Fibroblast of lung (primary cell): ENCODE measurements at places on chromosomes 7 and 10. TPM values are rescaled to one million over a fixed set of nuclear protein-coding genes. Genes with fewer than 3 reads are reported as not detected.

DNA sequence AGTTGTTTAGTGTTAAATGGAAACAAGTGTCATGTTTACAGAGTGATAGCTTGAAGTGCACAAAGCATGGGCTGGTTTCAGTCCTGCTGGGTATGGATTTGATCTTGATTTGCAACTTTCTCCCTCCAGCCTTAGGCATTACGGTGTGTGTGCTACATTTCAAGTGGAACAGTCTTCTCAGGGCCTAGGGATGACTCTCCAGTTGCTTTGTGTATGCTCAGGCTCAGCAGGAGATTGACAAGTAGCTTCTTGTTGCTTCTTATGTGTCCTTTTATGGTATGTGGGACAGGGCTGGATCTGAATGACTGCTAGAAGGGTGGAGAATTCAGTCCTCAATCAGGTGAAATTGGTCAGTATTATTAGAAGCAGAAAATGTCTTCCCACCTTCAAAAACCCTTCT, 51.3 kb upstream of the PLEKHA1 start:
- peaks cover 3% of the 10 kb centered on the region for H3K27me3 ChIP-seq
- no peaks in the 10 kb centered on the region for H3K36me3 ChIP-seq
- H3K4me3 ChIP-seq: no peak overlapping the region
- no peak overlapping the region for H3K27ac ChIP-seq
- H3K4me1 ChIP-seq: no peaks in the 10 kb centered on the region

DNA sequence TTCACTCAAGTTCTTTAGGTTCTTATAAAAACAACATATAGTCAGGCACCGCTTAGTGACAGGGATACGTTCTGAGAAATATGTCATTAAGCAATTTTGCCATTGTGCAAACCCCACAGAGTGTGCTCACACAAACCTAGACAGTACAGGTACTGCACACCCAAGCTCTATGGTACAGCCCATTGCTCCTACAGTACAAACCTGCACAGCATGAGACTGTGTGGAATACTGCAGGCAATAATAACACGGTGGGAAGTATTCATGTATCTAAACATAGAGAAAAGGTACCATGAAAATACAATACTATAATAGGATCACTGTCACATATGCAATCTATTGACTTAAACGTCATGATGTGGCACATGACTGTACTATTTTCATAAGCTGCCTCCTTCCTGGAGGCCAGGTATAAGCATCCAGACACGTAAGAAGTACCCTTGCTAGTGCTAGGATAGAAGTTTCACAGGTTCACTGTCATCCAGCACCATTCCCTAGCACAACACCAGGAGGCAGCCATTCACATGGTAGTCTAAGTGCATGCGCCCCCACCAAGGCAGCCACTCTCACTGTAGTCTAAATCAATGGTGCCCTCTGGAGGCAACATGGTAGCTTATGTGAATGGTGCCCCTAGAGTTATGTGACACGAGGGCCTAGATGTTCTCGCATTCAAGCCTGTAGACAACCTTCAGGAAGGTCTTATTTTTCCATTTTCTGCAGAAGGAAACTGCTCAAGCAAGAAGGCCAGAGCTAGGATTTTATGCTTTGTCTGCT, 98.5 kb downstream of the ARHGAP22 start:
- peak; percentile 54 for DNase-seq
- no peak overlapping the region for H3K4me3 ChIP-seq
- peaks cover 5% of the 10 kb centered on the region for H3K36me3 ChIP-seq
- no peaks in the 10 kb centered on the region for H3K27me3 ChIP-seq
- no peak overlapping the region for H3K27ac ChIP-seq

DNA sequence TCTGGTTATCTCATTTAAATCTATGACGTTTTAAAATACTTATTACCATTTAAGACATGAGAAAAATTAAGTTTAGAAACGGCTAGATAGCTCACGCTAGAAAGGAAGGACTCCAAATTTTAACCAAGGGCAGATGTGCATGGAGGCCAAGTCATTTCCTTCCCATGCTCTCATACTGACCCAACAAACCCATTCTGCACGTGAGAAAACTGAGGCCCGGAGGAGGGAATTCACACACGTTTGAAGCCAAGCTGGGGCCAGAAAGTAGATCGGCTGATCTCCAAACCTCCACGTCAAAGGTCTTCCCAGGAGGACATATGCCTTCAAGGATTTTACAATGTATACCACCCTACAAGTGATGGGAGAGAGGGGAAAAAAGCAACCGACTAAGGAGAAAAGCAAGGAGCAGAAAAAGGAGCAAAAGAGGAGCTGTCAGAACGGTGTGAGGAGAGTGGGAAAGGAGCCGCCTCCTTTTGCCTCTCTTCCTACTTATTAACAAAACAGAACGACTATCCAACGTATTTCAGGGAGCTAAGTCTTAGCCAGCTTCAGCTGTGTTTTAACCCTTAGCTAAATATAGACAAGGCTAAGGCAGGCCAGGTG, 645 bp upstream of the SIRT1 start:
- H3K4me3 ChIP-seq: peak overlapping the region; percentile 16
- no peaks in the 10 kb centered on the region for H3K27me3 ChIP-seq
- no peak for DNase-seq
- peaks cover 2% of the 10 kb centered on the region for H3K4me1 ChIP-seq
- H3K27ac ChIP-seq: peak overlapping the region; percentile 52
- peaks cover 3% of the 10 kb centered on the region for H3K36me3 ChIP-seq

DNA sequence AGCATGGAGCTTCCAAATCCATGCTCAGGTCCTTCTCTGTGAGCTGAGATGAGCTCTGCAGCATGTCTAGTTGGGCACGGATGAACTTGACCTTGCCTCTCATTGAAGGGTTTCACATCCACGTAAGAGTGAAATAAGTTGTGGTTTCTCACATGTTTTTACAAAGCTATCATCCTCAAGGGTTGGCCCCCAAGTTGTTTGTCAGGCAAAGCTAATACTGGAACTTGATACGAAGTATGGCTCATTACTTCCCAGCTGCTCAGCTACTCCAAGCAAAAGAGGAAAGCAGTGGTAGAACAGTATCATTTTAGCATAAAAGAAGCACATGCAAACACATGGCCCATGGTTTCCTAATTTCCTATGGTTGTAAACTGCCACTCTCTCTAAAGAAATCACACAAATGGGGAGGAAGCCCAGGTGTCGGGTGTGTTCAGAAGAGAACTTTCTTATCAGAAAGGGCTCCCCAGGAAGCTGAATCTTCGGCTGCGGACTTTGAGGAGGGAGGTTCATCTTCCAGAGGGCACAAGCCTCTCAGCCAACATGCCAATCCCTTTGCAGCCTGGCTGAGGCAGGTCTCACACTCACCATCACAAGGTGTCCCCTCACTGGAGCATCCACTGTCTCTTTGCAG, 45.3 kb downstream of the PDLIM1 start:
- no peaks in the 10 kb centered on the region for H3K27me3 ChIP-seq
- no peak for DNase-seq
- no peak overlapping the region for H3K4me3 ChIP-seq

Gene MTURN
- 12.9 and 16.9 TPM in 2 replicates for total RNA-seq
